ENCODE measurements at places on chromosomes 2 and 18.

DNA sequence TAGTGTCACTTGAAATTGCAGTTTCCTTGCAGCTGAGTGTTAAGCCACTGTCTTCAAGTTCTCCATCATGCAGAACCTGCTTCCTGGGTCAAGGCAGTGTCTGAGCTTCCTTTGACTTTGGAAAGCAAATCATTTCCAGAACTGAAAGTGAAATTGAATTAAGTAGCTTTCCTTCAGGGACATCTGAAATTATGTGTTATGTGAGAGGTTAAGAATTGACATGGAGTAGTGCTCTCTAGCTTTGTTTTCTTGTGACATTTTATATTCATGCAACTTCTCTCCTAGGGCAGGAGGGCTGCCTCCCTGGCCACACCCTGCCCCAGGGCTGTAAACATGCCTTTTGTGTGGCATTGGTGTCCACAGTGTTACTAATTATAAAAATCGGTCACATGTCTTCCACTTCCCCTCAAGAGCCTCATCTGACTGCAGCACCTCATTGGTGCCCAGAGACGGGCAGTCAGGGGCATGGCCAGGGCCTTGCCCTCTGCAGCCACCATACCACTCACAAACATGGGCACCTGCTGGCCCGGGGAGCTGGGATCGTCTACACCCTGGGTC lies 14.4 kb downstream of the RAB12 start:
- no peak for DNase-seq

- no peak for DNase-seq
Observed at GRCh38 chr2:241282555-241282954, 32.9 kb downstream of the HDLBP start.

GRCh38 chr2:152661076-152661475 lies 56.2 kb downstream of the PRPF40A start:
- no peak for DNase-seq

GRCh38 chr2:231640241-231640640 lies 47.6 kb downstream of the TEX44 start:
- DNase-seq = no peak

DNA sequence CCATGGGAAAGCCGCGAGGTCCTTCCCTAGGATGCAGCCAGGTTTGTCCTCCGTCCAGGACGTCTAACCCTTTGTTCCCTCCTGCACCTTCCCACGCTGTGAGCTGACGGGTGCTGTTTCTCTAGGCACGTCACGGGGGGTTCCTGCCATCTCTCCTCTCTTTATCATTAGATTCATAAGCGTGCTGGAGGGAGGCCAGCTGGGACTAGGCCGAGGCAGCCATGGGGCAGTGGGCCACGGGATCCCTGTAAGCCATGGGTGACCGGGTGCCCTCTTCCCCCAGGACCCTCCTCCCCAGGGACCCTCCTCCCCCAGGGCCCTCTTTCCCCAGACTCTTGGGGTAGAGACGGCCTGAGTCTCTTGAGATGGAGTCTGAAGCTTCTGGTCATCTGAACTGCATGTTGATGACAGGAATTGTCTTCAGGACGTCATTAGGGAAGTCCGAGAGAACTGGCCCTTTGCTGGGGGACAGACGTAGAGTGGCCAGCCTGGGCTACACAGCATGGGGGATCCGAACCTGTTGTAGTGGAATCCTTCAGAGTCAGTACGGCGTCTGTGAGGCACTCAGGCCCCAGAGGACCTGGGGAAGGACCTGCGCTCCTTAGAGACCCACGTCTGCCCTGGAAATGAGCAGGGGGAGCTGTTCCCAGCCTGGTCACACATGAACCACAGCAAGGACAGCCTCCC lies 108.1 kb downstream of the TPO start:
- DNase-seq = no peak

DNA sequence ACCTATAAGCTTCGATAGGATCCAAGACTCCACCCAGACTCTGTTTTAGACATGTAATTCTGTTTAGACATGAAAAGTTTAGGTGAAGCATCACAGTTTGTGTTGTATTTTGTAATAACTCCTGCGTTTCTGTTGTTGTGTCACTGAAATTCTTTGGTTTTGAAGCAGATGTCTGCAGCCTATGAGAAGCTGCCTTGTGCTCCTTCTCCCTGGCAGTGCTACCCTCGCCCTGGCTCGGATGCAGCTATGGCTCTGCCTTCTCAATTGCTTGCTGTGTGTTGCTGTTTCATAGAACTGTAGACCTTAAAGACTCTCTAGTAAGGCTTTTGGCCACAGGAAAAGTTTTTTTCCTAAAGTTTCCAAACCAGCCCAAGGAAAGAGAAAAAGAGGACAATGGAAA lies 40.2 kb upstream of the ZNF638 start:
- DNase-seq = no peak

GRCh38 chr2:122117371-122117770 lies 361.9 kb downstream of the TSN start:
- no peak for DNase-seq

- DNase-seq = no peak
Observed at GRCh38 chr2:128028668-128029054, 802 bp upstream of the SAP130 start.

DNA sequence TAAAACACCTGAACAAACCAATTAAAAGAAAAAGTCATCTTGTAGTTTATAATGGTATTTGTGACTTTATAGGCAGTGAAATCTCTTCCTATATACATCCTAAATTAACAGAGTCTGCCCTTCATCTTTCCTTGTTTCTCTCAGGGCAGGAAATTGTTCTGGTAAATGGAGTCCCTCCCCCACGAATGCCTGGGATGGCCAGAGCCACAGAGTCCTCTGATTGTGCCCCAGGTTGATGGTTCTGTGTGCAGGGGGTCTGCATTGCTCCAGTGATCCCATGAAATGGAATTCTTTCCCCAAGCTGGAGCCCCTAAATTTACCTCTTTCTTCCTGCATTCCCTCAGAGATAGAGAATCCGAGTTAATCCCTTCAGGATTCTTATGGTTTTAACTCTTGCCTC lies 155.5 kb downstream of the MTX2 start:
- no peak for DNase-seq

- no peak for DNase-seq
Observed at GRCh38 chr2:205680067-205680466, 2.2 kb upstream of the NRP2 start.

- no peak for DNase-seq
Observed at GRCh38 chr2:133942398-133942797, 311.5 kb upstream of the MGAT5 start.

DNA sequence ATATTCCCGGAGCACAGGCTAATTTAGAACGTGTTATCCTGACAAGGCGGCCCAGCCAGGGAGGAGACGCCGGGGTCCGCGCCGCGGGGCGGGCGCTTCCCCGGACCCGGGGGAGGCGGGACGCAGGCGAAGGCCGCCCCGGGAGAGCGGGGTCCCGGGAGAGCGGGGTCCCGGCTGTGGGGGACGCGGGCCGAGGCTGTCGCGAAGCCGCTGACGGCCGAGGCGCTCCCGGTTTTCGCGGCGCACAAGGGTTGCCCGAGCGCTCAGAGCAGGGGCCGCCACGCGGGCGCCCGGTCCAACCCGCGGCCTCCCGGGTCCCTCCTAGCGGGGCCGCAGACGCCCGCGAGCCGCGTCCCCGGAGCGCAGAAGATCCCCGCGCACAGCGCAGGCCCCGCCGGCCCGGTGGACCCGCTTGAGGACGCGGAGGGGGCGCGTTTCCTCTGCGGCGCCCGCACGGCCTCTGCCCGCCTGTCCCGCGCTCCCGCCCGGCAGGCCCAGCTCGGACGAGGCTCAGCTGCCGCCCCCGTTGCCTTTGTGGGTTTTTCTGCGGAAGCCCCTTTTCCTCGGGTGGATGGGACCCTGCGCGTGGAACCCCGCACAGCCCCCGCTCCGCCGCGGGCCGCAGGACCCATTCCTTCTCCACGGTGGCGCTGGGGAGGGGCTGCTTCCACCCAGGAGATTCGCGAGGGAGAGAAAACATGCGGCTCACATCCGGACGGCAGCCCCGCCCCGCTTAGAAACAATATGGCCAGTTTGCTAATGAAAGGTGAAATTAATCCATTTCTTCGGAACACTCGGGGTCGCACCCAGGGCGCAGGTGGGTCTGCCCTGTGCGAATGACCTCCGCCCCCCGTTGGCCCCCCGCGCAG lies 9.6 kb upstream of the KCNG2 start:
- DNase-seq = no peak

- no peak for DNase-seq
Observed at GRCh38 chr18:32754508-32755263, 18.1 kb downstream of the KLHL14 start.

- no peak for DNase-seq
Observed at GRCh38 chr2:57376985-57377384, 669.6 kb upstream of the VRK2 start.

- DNase-seq = no peak
Observed at GRCh38 chr2:43321446-43321845, 95.0 kb upstream of the ZFP36L2 start.

GRCh38 chr2:182330451-182331305 lies 96.2 kb downstream of the PDE1A start:
- no peak for DNase-seq

- DNase-seq = no peak
Observed at GRCh38 chr18:48136051-48136826, 205.8 kb upstream of the SMAD2 start.

DNA sequence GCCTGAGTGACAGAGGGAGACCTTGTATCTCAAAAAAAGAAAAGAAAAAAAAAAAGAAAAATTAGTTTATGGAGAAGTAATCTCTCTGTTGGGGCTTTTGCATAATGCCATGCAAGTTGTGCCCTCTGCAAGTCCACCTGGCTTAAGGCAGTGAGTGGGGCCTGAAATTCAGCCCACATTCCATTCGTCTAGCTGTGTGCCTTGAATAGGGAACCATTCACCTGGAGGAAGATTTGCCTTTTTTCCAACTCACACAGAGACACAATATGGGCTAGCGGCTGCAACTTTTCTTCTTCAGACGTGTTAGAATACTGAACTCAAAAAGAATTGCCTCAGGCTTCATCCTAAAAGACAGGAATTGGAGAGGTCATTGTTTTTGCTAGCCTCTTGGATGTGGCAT lies 160.0 kb upstream of the STON1 start:
- no peak for DNase-seq

DNA sequence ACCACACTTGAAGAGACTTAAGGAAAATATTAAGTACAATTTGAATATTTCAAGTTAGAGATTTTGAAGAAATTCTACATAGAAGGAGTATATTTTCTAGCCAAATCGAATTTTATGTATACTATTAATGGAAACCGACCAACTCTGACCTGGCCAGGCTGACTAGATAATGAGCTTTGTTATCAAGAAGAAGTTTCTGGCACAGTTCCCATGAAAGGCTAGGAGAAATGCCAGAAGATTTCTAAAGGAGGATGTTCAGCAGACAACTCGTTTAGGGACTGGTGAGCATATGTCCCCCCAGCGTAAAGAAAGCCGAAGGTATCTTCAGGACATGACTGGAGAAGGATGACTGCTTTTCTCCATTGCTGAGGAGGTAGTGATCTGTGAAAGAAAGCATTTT lies 127.3 kb downstream of the DIS3L2 start:
- DNase-seq = no peak

All from ascending aorta (tissue), 2 donors.